ENCODE measurements at places on chromosomes 2 and 18.

GRCh38 chr2:63871864-63872263 lies 30.2 kb downstream of the UGP2 start:
- no peak for DNase-seq

GRCh38 chr2:73983322-73984202 lies 1.1 kb upstream of the TET3 start:
- DNase-seq, result no peak

GRCh38 chr18:8423051-8423557 lies 186.1 kb upstream of the RAB12 start:
- DNase-seq, result no peak

GRCh38 chr18:74337155-74337911 lies 21.7 kb downstream of the C18orf63 start:
- no peak for DNase-seq

- no peak for DNase-seq
These were observed 249.1 kb upstream of the SIX2 start for GRCh38 chr2:45258311-45258710.

- no peak for DNase-seq
These were observed 1658.2 kb upstream of the PIK3C3 start for GRCh38 chr18:40296717-40297413.

DNA sequence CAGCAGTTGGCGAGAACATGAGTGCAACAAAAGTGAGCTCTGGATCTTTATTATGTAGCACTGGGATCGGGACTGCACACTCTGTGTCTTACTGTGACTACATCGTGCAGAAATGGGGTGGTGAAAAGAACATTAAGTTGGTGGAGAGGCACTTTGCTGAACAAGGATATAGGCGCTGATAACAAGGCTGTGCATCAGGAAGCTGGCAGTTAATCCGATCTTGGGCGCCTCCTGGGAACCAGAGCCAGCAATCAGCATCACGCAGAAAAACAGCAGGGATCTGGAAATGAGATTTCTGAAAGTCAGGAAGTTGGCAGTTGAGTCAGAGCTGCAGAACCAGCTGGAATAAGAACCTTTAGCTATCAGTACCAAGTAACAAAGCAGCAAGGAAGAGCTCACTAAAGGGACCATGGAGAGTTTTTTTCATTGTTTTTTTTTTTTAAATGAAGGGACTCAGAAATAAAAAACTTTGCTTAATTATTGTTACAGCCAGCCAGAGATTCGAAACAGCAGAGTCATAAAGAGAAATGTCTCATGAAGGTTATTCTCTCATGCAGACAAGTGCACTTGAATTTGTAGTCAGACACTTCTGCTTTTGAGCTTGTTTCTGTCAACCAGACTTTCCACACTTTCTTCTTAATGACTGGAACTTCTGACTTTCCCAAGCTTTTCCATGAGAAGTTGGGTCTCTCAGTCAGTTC lies 22.8 kb upstream of the MYO3B start:
- DNase-seq, result no peak

GRCh38 chr18:38116716-38117115 lies 551.1 kb upstream of the CELF4 start:
- no peak for DNase-seq

DNA sequence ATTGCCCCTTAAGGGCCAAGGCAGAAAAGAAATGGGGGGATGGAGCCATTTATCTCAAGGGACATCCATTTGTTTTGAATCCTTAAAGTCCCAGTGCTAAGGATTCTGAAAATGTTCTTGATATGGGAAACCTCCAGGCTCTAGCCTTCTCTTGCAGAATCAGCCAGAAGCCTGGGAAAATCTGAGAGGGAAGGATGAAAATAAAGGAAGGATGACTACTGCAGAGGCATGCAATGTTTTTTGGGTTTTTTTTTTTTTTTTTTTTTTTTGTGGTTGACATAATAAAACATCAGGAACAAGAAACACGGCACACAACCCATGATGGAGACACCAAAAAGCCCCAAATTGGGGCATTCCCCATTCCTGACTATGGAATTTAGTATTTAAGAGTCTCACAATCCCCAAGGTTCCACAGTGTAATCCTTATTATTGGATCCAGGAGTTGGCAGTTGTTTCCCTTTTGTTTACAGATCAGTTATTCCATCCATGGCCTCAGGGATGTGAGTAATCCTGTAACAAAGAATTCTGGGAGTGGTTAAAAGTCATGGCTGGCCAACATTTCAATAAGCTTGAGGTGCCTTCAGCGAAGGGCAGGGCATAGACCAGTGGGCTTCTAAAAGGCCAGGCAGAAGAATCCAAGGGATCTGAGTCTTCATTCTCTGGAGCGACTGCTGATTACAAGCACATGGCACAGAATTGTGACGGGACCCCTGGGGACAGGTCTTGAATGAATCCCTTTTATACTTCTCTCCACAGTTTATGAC lies 337.5 kb downstream of the GULP1 start:
- no peak for DNase-seq

DNA sequence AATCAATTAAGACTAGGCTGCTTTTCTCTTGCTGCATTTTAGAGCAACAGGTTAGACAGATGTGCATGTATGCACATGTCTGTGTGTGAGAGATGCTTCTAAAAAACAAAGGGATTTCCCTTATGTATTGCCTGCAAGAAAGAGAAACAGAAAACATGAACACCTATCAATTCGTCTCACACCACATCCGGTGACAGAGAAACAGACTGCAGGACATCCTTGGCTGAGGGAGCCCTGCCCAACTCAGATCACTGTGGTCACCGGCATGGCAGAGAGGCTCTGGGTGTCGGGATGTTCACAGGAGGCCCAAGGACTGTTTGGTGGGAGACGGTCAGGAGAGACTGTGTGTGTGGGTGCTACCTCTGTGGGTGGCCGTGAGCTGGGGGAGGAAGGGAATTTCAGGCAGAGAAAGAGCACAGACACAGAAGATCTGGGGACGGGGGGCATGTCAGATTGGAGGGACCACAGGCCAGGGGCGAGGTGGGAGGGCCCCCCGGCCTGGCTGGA lies 24.9 kb downstream of the FHL2 start:
- DNase-seq, result no peak

GRCh38 chr2:217830807-217831206 lies 172.0 kb downstream of the TNS1 start:
- DNase-seq, result no peak

- no peak for DNase-seq
These were observed 92.8 kb downstream of the NFATC1 start for GRCh38 chr18:79488311-79489050.
